ENCODE measurements at places on chromosomes 3 and 15. TPM values are rescaled to one million over a fixed set of nuclear protein-coding genes. Genes with fewer than 3 reads are reported as not detected.

The CFAP44 gene
- 0.03 TPM for polyA plus RNA-seq

- no peak for DNase-seq
These were observed 769.5 kb downstream of the GRM7 start for GRCh38 chr3:7630351-7630911.

DNA sequence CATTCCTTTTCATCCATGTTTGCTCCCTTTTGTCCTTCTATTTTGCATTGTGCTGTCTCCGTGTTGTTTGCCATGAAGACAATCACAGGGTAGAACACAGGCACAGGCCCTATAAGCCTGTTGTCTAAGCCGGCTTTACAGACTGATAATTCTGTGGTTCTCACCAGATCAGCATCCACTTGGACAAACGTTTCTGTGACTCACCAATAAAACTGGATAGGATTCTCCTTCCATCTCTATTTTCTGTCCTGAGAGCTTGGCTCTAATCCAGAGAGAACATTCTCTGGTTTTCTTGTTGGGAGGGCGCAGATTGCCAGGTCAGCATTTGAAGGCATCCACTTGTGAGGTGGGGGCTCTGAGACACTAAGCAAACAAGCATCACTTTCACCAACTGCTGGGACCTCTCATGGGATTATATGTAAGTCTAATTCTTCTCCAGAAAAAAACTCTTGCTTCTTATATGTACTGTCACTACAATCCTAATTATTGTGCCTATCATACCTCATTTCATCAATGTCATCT is 101.6 kb downstream of the ERC2 start:
- no peak for DNase-seq

DNA sequence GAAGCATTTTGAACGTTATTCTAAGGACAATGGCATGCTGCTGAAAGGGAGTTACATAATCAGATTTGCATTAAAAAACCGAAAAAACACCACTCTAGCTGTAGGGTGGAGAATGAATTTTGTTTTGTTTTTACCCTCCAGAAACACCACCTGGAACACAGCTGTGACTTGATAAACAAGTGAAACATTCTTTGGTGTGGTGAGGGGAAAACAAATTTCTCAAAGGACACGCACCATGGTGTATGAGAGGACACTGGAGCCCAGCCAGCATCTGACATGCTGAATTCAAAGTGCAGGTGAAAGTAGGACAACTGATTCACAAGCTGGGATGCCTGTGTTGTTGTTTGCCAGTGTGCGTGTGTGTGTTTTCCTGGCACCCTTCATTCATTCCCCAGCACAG is 554.5 kb upstream of the TBL1XR1 start:
- DNase-seq: no peak

The RGMA gene
- polyA plus RNA-seq: not detected
